ENCODE measurements at places on chromosomes 5 and 9.

- no peak for DNase-seq
These were observed 13.8 kb upstream of the NKD2 start for GRCh38 chr5:994821-995220.

GRCh38 chr9:113151696-113152630, 1.2 kb downstream of the SLC31A2 start:
- DNase-seq = peak; percentile 52

DNA sequence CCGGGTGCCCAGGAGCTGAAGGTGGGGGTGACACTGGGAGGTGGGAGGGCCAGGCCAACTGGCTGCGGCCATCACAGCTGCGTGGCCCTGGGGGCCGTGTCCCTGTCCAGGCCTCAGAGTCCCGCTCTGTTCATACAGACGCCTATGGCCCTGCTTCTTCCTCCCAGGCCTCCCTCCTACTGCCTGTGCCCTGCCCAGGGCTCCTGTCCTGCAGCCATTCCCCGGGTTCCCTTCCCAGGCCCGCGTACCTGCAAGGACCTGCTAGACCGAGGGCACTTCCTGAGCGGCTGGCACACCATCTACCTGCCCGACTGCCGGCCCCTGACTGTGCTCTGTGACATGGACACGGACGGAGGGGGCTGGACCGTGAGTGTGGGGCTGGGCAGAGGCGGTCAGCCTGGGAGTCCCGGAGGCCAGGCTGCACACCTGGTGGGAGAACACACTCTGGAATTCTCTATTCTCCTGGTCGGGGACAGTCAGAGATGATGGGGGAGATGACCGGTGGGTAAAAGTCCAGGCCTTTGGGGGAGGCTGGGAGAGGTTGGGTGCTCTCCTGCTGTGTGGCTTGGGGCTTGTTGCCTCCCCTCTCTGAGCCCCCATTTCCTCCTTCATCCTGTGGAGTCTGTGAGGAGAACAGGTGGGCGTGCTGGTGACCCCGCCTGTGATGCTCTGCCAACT, 4.5 kb downstream of the FCN2 start:
- DNase-seq = no peak

DNA sequence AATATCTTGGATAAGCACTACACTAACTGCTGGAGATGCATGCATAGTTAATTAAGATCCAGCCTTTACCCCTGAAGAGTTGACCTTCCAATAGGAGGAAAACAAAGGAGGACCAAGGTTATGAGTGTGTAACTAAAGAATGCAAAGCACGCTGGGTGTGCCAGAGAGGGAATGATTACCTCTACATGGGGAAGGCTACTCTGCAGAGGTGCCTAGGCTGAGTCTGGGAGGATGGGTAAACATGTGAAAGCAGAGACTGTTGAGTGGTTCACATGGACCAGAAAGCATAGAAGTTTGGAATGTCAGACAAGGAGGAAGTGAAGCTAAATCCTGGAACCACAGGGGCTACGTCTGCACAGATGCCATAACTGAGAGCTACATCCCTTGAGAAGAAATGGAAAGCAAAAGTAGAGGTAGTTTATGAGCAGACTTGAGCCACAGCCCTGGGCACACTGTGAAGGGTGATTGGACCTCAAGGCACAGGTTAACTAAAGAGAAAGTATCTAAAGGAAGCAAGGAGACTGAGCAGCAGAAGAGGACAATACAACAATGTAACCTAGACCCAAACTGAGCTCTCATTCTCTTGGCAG, 176.2 kb downstream of the DENND1A start:
- no peak for DNase-seq

- no peak for DNase-seq
These were observed 49.2 kb upstream of the SMIM32 start for GRCh38 chr5:136242136-136242535.

- no peak for DNase-seq
These were observed 63.0 kb downstream of the TRIO start for GRCh38 chr5:14206028-14206725.

All from CD4-positive, alpha-beta T cell treated with Interleukin-15 for 1 hour (primary cell).